Vagina (tissue), 2 donors: ENCODE measurements at places on chromosomes 5 and 9. TPM values are rescaled to one million over a fixed set of nuclear protein-coding genes. Genes with fewer than 3 reads are reported as not detected.

- no peaks in the 10 kb centered on the region for H3K27me3 ChIP-seq
- no peak overlapping the region for H3K27ac ChIP-seq
- H3K4me3 ChIP-seq = no peak overlapping the region
Observed at GRCh38 chr5:66438696-66439095, 157.5 kb upstream of the MAST4 start.

SLC31A1 gene
- 9.3 TPM for total RNA-seq

- H3K27ac ChIP-seq = no peak overlapping the region
- no peak for DNase-seq
- H3K36me3 ChIP-seq = no peaks in the 10 kb centered on the region
- H3K4me1 ChIP-seq = peaks cover 18% of the 10 kb centered on the region
- no peak overlapping the region for H3K4me3 ChIP-seq
- no peaks in the 10 kb centered on the region for H3K27me3 ChIP-seq
Observed at GRCh38 chr5:113195771-113196170, 219.2 kb downstream of the DCP2 start.

GRCh38 chr5:53956196-53956595 lies 354.2 kb downstream of the ARL15 start:
- H3K4me3 ChIP-seq = no peak overlapping the region
- no peak for DNase-seq
- no peak overlapping the region for H3K27ac ChIP-seq
- no peaks in the 10 kb centered on the region for H3K27me3 ChIP-seq
- H3K4me1 ChIP-seq = peaks cover 7% of the 10 kb centered on the region

- no peaks in the 10 kb centered on the region for H3K4me1 ChIP-seq
- no peaks in the 10 kb centered on the region for H3K27me3 ChIP-seq
- no peak overlapping the region for H3K4me3 ChIP-seq
- DNase-seq = no peak
- H3K27ac ChIP-seq = no peak overlapping the region
- no peaks in the 10 kb centered on the region for H3K36me3 ChIP-seq
Observed at GRCh38 chr9:133727277-133727875, 10.8 kb downstream of the SARDH start.
